ENCODE measurements at places on chromosomes 13 and 19. TPM values are rescaled to one million over a fixed set of nuclear protein-coding genes. Genes with fewer than 3 reads are reported as not detected.
A peak's percentile ranks its signal among the peaks of the same experiment; 100 is the strongest.

The MBD3L3 gene
- not detected for total RNA-seq

The COPE gene
- 347 TPM for total RNA-seq

The WDR62 gene
- 2.8 TPM for total RNA-seq

The ASPDH gene
- not detected for total RNA-seq

The ANGPTL8 gene
- not detected for total RNA-seq

The TMEM255B gene
- total RNA-seq = 7.7 TPM

The SCEL gene
- not detected for total RNA-seq

The ALG5 gene
- total RNA-seq = 30.2 TPM

The RXFP2 gene
- not detected for total RNA-seq

The TTC9B gene
- not detected for total RNA-seq

The NCR1 gene
- not detected for total RNA-seq

The ZNF132 gene
- total RNA-seq = 6.1 TPM

The SUGT1 gene
- total RNA-seq = 49.2 TPM

The FGF21 gene
- not detected for total RNA-seq

DNA sequence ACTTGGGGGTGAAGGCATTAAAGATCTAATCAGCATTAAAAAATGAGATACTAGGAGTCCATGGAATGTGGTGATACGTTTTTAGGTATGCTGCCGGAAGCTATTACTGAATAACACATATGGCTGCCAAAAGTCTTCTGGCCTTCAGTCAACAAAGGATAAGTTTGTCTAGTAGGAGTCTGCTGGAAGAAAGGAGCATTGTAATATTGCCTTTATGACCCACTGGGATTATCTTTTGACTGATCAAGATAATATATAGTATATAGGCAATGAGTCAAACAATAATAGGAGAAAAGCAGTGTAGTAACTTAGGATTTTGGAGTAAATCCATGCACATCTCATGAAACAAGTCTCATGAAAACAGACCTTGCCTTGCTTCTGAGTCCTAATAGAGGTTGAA, 295.4 kb downstream of the SLITRK6 start:
- no peak for DNase-seq
- H3K36me3 ChIP-seq = no peaks in the 10 kb centered on the region
- H3K4me1 ChIP-seq = no peaks in the 10 kb centered on the region
- H3K4me3 ChIP-seq = no peak overlapping the region
- no peak overlapping the region for H3K27ac ChIP-seq

GRCh38 chr19:42571116-42571515, 23.6 kb downstream of the CEACAM8 start:
- H3K36me3 ChIP-seq = no peaks in the 10 kb centered on the region
- no peaks in the 10 kb centered on the region for H3K4me1 ChIP-seq
- H3K4me3 ChIP-seq = no peak overlapping the region
- DNase-seq = no peak
- peaks cover 71% of the 10 kb centered on the region for H3K27me3 ChIP-seq

GRCh38 chr13:75508002-75508548, 26.1 kb upstream of the TBC1D4 start:
- no peak overlapping the region for H3K4me3 ChIP-seq
- H3K36me3 ChIP-seq = no peaks in the 10 kb centered on the region
- no peaks in the 10 kb centered on the region for H3K27me3 ChIP-seq
- no peak for DNase-seq

- no peaks in the 10 kb centered on the region for H3K27me3 ChIP-seq
- no peaks in the 10 kb centered on the region for H3K36me3 ChIP-seq
- DNase-seq = peak; percentile 82
- H3K27ac ChIP-seq = no peak overlapping the region
- no peaks in the 10 kb centered on the region for H3K4me1 ChIP-seq
- no peak overlapping the region for H3K4me3 ChIP-seq
Observed at GRCh38 chr19:53424968-53425597, 6.7 kb upstream of the ZNF761 start.

GRCh38 chr13:59950266-59950665, 213.5 kb downstream of the DIAPH3 start:
- H3K36me3 ChIP-seq = no peaks in the 10 kb centered on the region
- DNase-seq = peak; percentile 51
- H3K4me3 ChIP-seq = no peak overlapping the region
- no peaks in the 10 kb centered on the region for H3K27me3 ChIP-seq

DNA sequence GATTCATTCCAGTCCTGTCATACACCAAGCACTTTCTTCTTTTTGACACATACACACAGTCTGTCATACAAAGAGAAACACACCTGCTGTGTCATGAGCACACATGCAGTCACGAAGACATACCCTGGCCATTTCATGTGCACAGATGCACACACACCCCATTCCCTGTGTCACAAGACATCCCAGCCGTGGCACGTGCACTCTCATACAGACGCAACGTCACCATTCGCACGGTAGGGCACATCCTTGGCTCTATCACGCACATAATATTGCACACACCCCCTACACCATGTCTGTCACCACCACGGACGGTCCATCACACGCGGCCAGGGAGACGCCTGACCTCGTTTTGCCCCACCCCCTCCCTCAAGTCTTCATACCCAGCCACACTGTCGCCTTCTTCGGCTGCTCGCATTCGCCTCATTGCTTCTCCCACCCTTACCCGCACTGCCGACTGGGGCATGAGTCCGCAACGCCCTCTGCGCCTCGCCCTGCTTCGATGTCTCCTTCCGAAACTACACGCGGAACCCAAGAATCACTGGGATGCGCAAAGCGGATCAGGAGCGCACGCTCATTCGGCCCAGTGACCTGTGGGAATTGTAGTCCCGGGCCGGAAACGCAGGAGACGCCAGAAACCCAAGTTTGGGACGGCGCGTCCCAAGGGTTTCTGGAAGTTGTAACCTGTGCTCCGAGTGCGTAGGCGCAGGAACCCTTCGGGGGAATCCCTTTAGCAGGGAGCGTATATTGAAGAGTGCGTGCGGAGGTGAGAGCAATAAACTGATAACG, 6.8 kb upstream of the ZNF283 start:
- H3K27ac ChIP-seq = no peak overlapping the region
- peak overlapping the region; percentile 70 for H3K4me3 ChIP-seq
- H3K36me3 ChIP-seq = no peaks in the 10 kb centered on the region

- no peak overlapping the region for H3K4me3 ChIP-seq
- no peak for DNase-seq
Observed at GRCh38 chr13:35225159-35225558, 251.3 kb downstream of the MAB21L1 start.

DNA sequence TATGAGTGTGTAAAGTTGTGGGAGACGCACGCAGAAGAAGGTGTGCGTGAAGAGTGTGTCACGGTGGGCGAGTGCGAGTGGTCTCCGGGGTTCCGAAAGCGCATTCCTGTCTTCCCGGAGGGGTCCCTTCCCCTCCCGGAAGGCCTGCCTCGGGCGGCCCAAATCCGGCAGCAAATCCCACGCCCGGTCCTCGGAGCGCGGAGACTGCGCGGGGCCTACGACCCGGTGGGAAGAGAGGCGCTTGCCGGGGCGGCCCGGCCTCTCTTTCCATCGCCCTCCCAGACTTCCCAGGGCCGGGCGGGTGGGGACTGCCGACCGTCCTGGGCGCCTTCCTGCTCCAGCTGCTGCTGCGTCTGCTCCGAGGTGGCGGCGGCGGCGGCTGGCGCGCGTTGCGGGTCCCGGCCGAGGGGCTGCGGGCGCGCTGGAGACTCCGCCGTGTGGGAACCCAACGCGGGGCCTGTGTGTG, 2.1 kb downstream of the ZIC5 start:
- no peak for DNase-seq
- H3K4me1 ChIP-seq = peaks cover 4% of the 10 kb centered on the region
- H3K4me3 ChIP-seq = no peak overlapping the region
- no peaks in the 10 kb centered on the region for H3K36me3 ChIP-seq
- H3K27ac ChIP-seq = no peak overlapping the region

GRCh38 chr13:112923962-112924361, 45.1 kb upstream of the MCF2L start:
- H3K27me3 ChIP-seq = peaks cover 63% of the 10 kb centered on the region
- H3K36me3 ChIP-seq = no peaks in the 10 kb centered on the region
- no peak overlapping the region for H3K4me3 ChIP-seq
- H3K4me1 ChIP-seq = no peaks in the 10 kb centered on the region
- no peak for DNase-seq
- no peak overlapping the region for H3K27ac ChIP-seq

DNA sequence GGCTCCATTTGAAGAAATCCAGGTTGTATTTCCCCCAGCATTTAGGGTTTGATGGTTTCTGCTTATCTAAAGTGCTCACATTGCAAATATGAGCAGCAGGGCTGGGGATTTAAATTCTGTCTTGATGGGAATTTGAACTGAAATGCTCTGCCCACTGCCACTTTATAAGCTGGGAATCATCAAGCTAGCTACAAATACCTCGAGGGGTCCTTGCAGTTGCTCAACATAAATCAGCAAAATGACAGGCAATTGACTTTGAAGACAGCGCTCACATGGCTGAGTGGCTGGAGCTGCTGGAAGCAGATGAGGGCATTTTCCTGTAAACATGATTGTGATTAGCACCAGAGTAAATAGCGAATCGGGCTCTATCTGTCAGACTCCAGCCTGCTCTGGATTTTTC, 39.4 kb upstream of the MEDAG start:
- H3K27ac ChIP-seq = peak overlapping the region; percentile 99
- H3K4me1 ChIP-seq = peaks cover 68% of the 10 kb centered on the region
- H3K36me3 ChIP-seq = no peaks in the 10 kb centered on the region
- no peaks in the 10 kb centered on the region for H3K27me3 ChIP-seq
- no peak overlapping the region for H3K4me3 ChIP-seq

DNA sequence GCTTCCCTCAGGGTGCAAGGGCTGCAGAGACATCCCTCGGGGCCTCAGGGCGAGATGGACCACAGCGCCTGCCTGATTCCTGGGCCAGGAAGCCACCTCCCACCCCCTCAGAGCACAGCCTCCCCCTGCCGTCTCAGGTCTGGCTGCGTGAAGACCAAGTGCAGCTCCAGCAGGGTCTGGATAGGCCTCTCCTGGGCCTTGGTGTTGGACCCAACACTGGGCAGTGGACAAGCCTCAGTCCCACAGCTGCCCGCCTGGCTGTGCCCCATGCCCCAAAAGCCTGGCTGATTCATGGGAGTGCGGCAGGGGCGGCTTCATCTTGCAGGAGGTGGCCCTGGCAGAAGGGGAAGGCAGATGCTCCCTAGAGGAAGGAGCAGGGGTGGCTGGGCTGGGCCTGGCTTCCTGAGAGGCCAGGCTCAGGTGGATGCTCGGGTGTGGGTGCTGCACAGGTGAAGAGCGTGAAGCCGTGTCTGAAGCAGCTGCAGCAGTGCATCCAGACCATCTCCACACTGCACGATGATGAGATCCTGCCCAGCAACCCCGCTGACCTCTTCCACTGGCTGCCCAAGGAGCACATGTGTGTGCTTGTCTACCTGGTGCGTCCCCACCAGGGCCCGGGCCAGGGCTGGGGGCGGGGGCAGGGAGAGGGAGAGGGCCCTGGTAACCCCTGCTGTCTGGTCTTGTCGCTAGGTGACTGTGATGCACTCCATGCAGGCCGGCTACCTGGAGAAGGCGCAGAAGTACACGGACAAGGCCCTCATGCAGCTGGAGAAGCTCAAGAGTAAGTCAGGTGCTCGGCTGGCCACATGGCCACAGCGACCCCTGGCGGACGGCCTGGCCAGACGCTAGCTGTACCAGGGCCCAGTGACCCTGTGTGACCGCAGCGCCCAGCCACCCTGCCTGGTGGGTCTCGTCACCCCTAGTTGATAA, 21.7 kb downstream of the MAU2 start:
- no peaks in the 10 kb centered on the region for H3K27me3 ChIP-seq
- H3K4me1 ChIP-seq = no peaks in the 10 kb centered on the region
- peaks cover 30% of the 10 kb centered on the region for H3K36me3 ChIP-seq
- DNase-seq = peak; percentile 56
- no peak overlapping the region for H3K27ac ChIP-seq

- peak; percentile 81 for DNase-seq
- no peak overlapping the region for H3K27ac ChIP-seq
- H3K4me1 ChIP-seq = peaks cover 16% of the 10 kb centered on the region
- H3K36me3 ChIP-seq = no peaks in the 10 kb centered on the region
Observed at GRCh38 chr13:113275387-113275786, 21.7 kb upstream of the LAMP1 start.

- H3K27ac ChIP-seq = no peak overlapping the region
- DNase-seq = no peak
- H3K27me3 ChIP-seq = no peaks in the 10 kb centered on the region
- no peaks in the 10 kb centered on the region for H3K4me1 ChIP-seq
Observed at GRCh38 chr13:96968027-96968426, 26.2 kb downstream of the OXGR1 start.

GRCh38 chr19:6521718-6522646, 8.8 kb upstream of the TNFSF9 start:
- DNase-seq = peak; percentile 51
- H3K4me1 ChIP-seq = peaks cover 7% of the 10 kb centered on the region
- H3K36me3 ChIP-seq = no peaks in the 10 kb centered on the region
- no peaks in the 10 kb centered on the region for H3K27me3 ChIP-seq
- H3K27ac ChIP-seq = no peak overlapping the region
- H3K4me3 ChIP-seq = no peak overlapping the region

GRCh38 chr19:4654437-4655361, 15.4 kb downstream of the TNFAIP8L1 start:
- DNase-seq = no peak
- no peak overlapping the region for H3K27ac ChIP-seq
- no peaks in the 10 kb centered on the region for H3K4me1 ChIP-seq
- H3K36me3 ChIP-seq = peaks cover 10% of the 10 kb centered on the region
- H3K4me3 ChIP-seq = no peak overlapping the region
- H3K27me3 ChIP-seq = no peaks in the 10 kb centered on the region

GRCh38 chr13:109666656-109667055, 119.7 kb downstream of the IRS2 start:
- no peaks in the 10 kb centered on the region for H3K36me3 ChIP-seq
- no peak overlapping the region for H3K27ac ChIP-seq
- no peaks in the 10 kb centered on the region for H3K4me1 ChIP-seq
- H3K27me3 ChIP-seq = peaks cover 38% of the 10 kb centered on the region
- no peak overlapping the region for H3K4me3 ChIP-seq

GRCh38 chr19:17829855-17830566, 8.7 kb upstream of the INSL3 start:
- DNase-seq = peak; percentile 58
- H3K27me3 ChIP-seq = no peaks in the 10 kb centered on the region
- no peak overlapping the region for H3K4me3 ChIP-seq

DNA sequence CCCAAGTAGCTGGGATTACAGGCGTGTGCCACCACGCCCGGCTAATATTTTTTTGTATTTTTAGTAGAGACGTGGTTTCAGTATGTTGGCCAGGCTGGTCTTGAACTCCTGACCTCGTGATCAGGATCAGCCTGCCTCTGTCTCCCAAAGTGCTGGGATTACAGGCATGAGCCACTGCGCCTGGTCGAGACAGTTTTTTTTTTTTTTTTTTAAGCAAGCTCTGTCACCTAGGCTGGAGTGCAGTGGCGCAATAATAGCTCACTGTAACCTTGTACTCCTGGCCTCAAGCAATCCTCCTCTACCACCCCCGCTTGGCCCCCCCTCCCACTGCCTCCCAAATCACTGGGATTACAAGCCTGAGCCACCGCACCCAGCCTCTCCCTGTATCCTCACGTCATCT, 6.4 kb upstream of the MAP2K7 start:
- DNase-seq = no peak
- no peak overlapping the region for H3K4me3 ChIP-seq
- H3K27me3 ChIP-seq = no peaks in the 10 kb centered on the region
- H3K4me1 ChIP-seq = 0 out of 2 replicates have a peak, but pooled peaks cover under 1% of the 10 kb centered on the region
- no peaks in the 10 kb centered on the region for H3K36me3 ChIP-seq
- H3K27ac ChIP-seq = no peak overlapping the region

GRCh38 chr13:110258876-110259631, 47.9 kb downstream of the COL4A1 start:
- H3K4me1 ChIP-seq = peaks cover 15% of the 10 kb centered on the region
- peak overlapping the region; percentile 39 for H3K27ac ChIP-seq
- H3K27me3 ChIP-seq = no peaks in the 10 kb centered on the region
